Cardiac muscle cell (in vitro differentiated cells and primary cell): ENCODE measurements at places on chromosomes 13 and 19.

GRCh38 chr13:30751183-30751933 is 16.0 kb downstream of the ALOX5AP start:
- DNase-seq = no peak

DNA sequence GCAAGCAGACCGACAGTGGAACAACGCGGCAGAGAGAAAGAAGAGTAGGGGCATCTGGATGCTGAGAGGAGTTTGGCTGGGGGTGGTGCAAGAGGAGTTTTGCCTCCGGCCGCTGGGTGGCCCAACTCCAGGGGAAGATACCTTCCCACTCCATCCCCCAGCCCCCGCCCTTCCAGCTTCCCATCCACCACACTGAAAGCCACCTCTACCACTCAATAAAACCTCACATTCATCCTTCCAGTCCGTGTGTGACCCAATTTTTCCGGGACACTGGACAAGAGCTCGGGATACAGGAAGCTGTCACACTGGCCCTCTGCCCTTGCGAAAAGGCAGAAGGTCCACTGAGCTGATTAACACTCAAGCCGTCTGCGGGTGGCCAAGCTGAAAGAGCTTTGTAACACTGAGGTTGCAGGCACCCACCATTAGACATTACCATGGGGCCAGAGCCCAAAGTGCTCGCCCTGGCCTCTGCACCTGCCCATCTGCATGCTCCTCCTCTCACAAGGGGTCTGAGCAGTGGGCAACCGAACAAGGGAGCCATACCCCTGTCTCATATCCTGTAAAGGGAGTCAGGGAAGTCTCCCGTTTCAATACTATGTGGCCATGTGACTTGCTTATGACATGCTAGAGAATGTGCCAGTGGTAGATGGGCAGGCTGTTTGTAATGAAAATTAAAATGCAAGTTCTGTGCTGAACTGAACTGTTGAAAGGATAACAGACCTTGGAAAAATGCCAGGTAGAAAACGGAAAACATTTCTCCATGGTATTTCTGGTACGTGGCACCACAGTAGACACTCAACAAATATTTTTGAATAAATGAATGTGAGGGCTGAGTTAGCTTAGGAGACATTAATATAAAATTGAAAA is 205.1 kb upstream of the STARD13 start:
- peak; percentile 78 for DNase-seq

- DNase-seq = no peak
Measured at GRCh38 chr19:38506375-38506722, 72.9 kb downstream of the RYR1 start.

DNA sequence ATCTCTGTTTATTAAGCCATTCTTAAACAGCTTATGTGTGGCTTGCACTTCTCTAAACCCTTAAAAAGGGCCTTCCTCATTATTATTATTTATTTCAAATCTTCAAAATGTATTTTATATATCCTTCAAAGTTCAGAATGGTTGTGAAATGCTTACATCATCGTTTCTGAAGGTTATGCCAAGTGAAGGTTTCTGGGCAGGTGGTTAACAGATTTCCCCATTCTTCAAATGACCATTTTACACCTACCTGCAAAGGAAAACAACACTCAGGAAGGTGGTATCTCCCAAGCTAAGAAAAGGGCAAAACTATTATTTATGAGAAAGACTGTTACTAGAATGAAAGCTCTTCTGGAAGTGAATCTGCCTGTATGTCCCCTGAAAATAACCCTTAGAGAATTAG is 191.6 kb downstream of the SHISA2 start:
- DNase-seq = no peak

DNA sequence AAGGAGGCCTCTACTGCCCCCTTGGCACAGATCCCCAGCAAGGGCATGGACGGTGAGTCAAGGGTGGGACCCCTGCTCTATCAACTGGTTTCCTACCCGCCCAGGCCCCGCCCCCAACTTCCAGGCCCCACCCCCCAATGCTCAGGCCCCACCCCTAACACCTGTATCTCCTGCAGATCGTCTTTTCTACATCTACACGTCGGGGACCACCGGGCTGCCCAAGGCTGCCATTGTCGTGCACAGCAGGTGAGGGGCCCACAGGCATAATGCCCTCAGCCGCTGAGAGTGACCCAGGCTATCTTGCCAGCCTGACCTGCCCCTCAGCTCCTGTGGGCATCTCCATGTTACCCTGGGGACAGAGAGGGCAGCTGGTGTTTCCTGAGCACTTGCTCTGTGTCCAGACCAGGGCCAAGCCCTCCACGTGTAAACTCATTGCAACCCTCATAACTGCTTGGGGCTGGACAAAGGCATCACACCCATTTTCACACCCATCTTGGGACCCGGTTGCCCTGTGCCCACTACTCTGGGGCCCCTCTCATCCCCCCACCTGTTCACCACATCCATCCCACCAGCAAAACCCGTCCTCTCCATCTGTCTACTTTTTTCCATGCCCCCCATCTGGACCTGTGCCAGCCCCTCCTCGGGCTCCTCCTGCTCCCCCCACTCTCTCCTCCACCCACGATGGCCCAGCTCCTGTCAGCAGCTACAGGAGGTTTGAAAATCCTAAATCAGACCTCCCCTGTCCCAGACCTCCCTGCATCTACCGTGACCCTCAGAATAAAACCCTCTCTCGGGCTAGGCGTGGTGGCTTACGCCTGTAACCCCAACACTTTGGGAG is 17.2 kb downstream of the SLC27A1 start:
- no peak for DNase-seq
